NCI-H187 treated with DMSO at 0.1 percent for 48 hours (cell line): ENCODE measurements at places on chromosomes 1 and 21.

DNA sequence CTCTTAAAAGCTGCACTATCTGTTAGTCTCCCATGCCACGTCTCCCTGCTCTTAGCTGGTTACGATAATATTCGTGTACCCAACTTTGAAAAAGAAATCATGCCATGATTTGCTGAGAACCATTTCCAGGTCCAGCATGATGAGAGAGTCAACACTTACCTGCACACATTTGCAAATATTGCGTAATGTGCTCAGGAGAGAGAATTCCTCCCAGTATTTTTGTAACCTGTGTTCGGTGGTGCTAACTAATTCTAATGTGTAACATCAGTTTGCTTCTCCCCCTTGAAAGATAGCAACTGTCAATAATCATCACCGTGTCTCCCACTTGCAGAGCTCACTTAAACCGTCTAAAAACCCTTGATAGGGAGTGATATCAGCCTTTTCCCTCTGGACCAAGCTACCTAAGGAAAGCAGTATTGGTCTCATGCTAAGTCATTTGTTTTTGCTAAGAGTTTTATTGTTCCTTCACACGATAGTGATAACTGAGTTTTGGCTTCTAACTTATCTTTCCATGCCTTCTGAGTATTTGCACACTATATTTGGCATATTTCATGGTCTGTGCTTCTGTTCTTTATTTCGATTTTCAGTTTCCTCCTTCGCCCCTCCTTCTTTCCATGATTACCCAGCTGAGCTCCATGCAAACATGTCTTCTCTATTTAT lies 61.1 kb upstream of the IRF2BP2 start:
- no peak for DNase-seq

GRCh38 chr1:206581571-206581981 lies 30.7 kb downstream of the EIF2D start:
- DNase-seq = no peak

- DNase-seq = no peak
Measured at GRCh38 chr1:151314137-151314875, 12.9 kb downstream of the PI4KB start.

DNA sequence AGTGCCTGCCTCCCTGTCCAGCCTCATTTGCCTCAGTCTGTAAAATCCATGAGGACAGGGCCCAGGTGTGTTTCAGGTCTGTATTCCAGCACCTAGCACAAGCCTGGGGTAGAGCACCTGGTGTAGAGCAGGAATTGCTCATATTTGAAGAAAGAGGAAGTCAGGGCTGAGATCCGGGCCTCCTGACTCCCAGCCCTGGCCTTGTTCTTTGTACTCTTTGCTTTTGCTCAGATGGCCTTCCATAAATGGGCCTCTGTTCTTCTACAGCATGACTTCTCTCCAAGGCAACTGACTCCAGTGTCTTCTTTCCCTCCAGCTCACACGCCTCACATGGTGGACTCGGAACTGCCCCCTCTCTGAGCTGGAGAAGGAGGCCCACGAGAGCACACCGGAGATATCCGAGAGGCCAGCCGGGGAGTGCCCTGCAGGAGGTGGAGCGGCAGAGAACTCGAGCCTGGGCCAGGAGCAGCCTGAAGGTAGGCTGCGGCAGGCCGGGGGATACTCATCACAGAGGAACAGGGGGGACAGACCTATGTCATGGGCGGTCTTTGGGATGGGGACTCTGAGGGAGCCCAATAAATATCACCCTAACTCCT lies 19.7 kb downstream of the SLC5A9 start:
- no peak for DNase-seq

DNA sequence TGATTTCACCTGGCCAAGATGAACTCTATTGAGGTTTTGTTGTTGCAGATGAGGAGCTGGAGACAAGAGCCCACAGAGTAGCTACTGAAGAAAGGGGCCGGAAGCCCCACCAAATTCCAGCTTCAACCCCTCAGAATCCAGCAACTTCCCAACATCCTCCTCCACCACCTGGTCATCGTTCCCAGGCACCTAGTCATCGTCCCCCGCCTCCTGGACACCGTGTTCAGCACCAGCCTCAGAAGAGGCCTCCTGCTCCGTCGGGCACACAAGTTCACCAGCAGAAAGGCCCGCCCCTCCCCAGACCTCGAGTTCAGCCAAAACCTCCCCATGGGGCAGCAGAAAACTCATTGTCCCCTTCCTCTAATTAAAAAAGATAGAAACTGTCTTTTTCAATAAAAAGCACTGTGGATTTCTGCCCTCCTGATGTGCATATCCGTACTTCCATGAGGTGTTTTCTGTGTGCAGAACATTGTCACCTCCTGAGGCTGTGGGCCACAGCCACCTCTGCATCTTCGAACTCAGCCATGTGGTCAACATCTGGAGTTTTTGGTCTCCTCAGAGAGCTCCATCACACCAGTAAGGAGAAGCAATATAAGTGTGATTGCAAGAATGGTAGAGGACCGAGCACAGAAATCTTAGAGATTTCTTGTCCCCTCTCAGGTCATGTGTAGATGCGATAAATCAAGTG lies 14.3 kb downstream of the CD2 start:
- no peak for DNase-seq

DNA sequence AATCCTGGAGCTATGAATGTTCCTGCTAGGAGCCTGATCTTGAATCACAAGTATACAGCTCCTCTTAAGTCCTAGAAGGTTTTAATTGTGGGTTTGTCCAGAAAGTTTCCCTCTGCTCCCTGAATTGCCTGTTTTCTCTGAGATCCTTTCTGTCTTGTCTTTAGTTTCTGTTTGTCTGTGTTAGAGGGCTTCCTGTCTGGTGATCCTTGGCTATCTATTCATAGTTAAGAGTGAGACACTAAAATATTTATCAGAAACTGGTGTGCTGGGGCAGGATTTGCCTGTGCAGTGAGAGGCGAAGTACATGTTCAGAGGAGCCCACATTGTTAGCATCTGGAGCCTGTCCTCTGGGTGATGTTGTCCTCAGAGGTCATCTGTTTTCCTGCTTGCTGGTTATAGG lies 45.4 kb downstream of the ETS2 start:
- DNase-seq = no peak

DNA sequence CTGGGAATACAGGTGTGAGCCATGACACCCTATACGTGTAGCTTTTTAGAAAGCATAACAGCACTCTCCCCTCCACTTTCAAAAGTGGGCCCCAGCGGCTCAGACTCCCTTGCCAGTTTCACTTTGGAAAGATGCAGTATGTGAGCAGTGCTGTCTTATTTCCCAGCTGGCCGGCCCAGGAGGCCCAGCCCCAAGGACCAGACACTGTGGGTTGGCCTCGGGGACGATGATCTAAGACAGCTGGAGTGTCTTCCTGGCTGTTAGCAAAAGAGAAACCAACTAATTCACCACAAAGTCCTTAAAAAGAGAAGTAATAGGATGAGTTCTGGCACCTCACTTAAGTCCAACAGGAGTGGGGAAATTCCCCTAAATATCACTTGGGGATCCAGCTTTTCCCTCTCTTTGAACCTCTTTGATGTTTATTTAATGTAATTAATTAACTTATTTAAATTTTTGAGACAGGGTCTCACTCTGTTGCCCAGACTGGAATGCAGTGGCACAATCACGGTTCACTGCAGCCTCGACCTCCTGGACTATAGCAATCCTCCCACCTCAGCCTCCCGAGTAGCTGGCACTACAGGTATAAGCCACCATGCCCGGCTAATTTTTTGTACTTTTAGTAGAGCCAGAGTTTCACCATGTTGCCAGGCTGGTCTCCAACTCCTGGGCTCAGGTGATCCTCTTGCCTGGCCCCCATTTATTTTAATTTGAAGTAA lies 17.6 kb upstream of the CLIC4 start:
- DNase-seq = no peak

- no peak for DNase-seq
Measured at GRCh38 chr1:209607102-209607794, 23.7 kb downstream of the CAMK1G start.

DNA sequence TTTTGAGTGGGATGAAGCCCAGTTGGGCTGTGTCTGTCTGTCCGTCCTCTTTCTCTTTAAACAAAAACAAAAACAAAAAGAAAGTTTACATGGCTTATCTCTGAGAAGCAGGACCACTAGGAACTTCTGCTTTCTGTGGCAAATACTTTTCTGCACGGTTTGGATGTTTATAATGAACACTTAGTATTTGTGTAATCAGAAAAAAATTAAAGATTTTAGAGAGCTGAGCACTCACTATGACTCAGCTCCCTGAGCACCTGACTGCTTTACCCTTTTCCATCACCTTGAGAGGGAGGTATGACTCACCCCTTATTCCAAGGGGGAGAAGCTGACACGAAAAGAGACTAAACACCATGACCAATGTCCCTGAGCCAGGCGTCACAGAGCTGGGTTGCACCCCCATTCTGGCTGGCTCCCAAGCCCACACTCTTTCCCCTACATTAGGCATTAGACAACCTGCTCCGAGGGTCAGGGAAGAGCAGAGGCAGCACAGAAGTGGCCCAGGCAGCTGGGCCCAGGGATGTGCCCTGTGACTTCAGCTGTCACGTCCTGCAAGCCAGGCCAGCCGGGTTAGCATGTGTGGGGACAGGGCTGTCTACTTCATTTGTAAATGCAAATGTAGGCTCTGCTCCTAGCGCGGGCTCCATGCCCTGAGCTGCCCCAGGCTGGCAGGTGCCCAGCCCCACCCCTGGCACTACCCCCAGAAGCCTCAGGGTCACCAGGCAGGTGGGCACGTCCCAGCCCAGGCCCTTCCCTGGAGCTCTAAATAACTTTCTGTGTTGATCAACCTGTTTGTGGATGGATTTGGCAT lies 30.4 kb downstream of the RAP1GAP start:
- DNase-seq = no peak

GRCh38 chr1:43914576-43915525 lies 18.8 kb upstream of the ARTN start:
- DNase-seq = no peak

- DNase-seq = no peak
Measured at GRCh38 chr1:200874694-200875093, 1.9 kb downstream of the GPR25 start.
